ENCODE measurements at places on chromosomes 12 and 14.
A peak's percentile ranks its signal among the peaks of the same experiment; 100 is the strongest.

DNA sequence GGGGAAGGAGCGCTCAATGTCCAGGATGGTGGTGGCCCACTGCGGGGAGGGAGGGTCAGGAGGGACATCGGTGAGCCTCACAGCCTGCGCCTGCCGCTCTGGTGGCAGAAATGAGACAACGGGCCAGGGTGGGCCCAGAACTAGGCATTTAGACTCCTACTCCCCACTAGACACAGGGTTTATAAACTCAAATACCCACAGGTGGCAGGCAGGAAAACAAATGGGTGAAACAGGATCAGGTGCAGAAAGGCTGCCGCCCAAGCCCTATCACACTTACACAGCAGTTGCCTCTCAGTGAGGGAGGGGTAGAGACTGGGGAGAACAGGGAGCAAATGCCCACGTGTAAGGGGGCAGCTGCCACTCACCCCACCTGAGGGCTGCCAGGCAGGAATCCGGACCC is 46.4 kb downstream of the TRPV4 start:
- H3K36me3 ChIP-seq = no peaks in the 10 kb centered on the region
- no peak for DNase-seq
- H3K4me1 ChIP-seq = peaks cover 10% of the 10 kb centered on the region
- H3K4me3 ChIP-seq = no peak overlapping the region
- H3K27ac ChIP-seq = no peak overlapping the region

DNA sequence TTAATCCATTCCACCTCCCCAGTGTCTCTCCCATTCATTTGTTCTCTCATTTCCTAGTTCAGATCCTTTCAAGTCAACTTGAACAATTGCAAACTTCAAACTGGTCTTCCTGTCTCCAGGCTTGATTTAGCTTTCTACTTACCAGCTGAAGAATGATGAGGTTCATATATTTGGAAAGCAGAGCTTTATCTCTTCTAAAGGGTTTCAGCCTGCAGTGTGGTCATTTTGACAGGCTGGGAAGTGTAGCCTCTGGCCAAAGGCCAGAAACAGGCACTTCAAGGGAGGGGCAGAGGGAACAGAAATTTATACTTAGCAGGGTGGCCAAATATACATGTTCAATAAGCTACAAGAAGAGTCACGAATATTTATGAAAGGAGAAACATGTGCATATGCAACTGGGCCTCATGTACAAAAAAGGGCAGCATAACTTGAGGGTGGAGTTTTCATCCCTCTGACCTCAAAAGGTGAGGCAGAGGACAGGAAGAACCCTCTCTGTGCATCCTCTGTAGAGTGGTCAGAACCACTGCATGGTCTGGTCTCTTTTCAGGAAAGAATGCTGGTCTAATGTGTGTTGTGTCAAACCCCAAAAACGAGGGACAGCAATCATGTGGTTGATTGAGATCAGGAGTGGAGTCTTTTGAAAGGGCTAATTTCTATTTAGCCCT is 34.0 kb upstream of the HECTD1 start:
- H3K4me1 ChIP-seq = no peaks in the 10 kb centered on the region
- DNase-seq = no peak
- no peaks in the 10 kb centered on the region for H3K27me3 ChIP-seq
- no peaks in the 10 kb centered on the region for H3K36me3 ChIP-seq

DNA sequence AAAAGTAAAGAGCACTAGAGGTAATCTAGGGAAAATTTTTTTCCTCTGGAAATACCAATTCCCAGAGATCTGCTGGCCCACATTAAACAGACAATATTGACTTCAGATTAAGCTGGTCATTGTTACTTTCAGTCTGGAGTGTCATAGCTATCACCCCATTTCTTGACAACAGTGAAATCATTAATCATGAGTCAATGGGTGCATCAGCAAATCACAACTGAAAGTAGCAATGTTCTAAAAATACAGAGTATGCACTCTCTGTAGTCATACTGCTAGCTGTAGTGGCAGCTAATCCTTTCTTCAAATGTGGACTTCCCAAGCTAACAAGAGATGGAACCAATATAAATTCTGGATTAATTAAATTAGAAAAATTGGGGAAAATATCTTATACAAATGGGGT is 129.9 kb downstream of the CPNE8 start:
- no peaks in the 10 kb centered on the region for H3K36me3 ChIP-seq
- no peak for DNase-seq
- no peaks in the 10 kb centered on the region for H3K27me3 ChIP-seq
- H3K4me3 ChIP-seq = no peak overlapping the region
- no peak overlapping the region for H3K27ac ChIP-seq
- H3K4me1 ChIP-seq = no peaks in the 10 kb centered on the region

GRCh38 chr14:93346926-93347721 is at the start of gene COX8C:
Gene COX8C (plus strand): TSS chr14:93347182. CDS start chr14:93347269, 87 bp downstream.
- no peak within 1 kb of the TSS for H3K4me3 ChIP-seq
- peaks cover 13% of the 10 kb centered on the region for H3K36me3 ChIP-seq
- no peak for DNase-seq
- no peaks in the 10 kb centered on the region for H3K27me3 ChIP-seq
- H3K27ac ChIP-seq = no peak within 1 kb of the TSS

- peaks cover 11% of the 10 kb centered on the region for H3K4me1 ChIP-seq
- H3K36me3 ChIP-seq = no peaks in the 10 kb centered on the region
- H3K4me3 ChIP-seq = no peak overlapping the region
- DNase-seq = no peak
- peaks cover 13% of the 10 kb centered on the region for H3K27me3 ChIP-seq
Measured at GRCh38 chr12:47744005-47744651, 14.6 kb downstream of the RAPGEF3 start.

DNA sequence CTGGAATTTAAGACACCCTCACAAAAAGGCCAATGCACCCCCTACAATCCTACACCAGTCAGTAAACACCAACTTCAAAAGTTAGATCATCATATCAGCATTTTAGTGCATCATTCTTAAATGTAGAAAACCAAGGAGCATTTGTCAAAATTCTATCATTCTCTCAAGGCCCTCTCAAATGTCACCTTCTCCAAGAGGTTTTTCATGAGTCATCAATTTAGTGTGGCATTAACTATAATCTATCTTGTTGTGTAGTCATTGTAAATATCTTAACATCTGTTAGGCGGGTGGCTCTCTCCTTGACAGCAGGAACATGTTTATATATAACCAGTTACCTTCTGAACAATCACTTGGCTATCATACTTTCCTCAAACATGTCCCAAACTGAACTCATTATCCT is 62.1 kb upstream of the G2E3 start:
- DNase-seq = no peak
- no peak overlapping the region for H3K4me3 ChIP-seq
- no peak overlapping the region for H3K27ac ChIP-seq
- H3K4me1 ChIP-seq = peaks cover 11% of the 10 kb centered on the region
- H3K27me3 ChIP-seq = no peaks in the 10 kb centered on the region

- H3K27ac ChIP-seq = no peak overlapping the region
- no peak overlapping the region for H3K4me3 ChIP-seq
- H3K4me1 ChIP-seq = no peaks in the 10 kb centered on the region
- no peaks in the 10 kb centered on the region for H3K36me3 ChIP-seq
- DNase-seq = no peak
Measured at GRCh38 chr14:24903337-24903736, 146.6 kb downstream of the STXBP6 start.

DNA sequence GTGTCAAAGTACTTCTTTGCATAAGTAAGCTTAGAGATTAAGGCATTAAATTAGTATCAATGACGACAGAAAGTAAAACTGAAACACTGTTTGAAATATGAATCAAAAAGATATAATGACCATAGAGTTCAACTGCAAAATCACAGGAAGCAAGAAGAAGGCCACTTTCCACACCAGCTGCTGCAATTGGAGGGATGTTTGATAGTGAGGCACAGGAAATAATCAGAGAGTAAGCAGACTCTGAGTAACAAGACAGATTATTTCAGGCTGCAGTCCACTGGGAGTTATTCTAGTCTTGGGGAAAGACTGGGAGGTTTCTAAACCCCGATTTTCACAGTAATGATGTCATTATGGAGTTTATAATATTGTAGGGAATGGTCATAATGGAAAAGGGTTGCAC is 12.9 kb downstream of the MDGA2 start:
- H3K4me1 ChIP-seq = peaks cover 28% of the 10 kb centered on the region
- H3K27me3 ChIP-seq = no peaks in the 10 kb centered on the region
- H3K36me3 ChIP-seq = peaks cover 4% of the 10 kb centered on the region
- no peak overlapping the region for H3K4me3 ChIP-seq

DNA sequence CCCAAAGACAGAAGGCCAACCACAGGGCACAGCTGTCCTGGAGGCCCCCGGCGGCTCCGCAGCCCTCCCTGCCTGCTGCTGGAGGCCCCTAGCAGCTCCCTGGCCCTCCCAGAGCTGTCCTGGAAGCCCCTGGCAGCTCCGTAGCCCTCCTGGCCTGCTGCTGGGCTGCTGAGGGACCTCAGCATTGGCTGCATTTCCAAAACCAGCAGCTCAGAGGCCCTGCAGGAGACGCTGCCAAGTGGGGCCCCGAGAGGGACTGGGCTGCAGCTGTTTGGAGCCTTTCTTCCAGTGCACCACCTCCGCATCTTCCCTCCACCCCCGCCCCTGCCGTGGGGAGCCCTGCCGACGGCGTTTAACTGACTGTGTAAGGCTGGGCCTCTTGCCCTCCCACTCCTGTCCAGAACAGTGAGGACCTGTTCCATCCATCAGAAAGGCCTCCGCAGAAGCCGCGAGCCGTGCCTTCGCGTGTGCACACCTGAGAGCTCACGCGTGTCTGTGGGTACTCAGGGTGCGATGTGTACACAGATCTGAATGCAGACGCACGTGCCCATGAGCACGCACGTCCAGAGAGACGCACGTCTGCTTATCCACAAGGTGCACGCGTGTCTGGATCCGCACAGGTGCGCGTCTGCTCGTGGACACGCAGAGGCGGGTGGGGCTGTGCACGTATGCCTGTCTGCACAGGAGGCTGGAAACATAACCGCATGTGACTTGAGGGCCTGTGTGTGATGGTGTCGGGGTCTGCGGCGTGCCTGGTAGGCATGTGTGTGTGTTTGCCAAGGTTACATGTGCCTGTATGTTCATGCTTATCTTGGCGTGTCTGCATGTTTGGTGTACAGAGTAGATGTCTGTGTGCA is 57.0 kb upstream of the FBRSL1 start:
- DNase-seq = no peak
- peaks cover 6% of the 10 kb centered on the region for H3K36me3 ChIP-seq
- H3K4me1 ChIP-seq = peaks cover 37% of the 10 kb centered on the region
- peaks cover 63% of the 10 kb centered on the region for H3K27me3 ChIP-seq
- H3K4me3 ChIP-seq = peak overlapping the region; percentile 8

- no peaks in the 10 kb centered on the region for H3K27me3 ChIP-seq
- no peaks in the 10 kb centered on the region for H3K36me3 ChIP-seq
- H3K4me3 ChIP-seq = no peak overlapping the region
- DNase-seq = no peak
- no peak overlapping the region for H3K27ac ChIP-seq
Measured at GRCh38 chr12:33575346-33575745, 135.7 kb upstream of the SYT10 start.

GRCh38 chr12:122089077-122089476 is 10.5 kb downstream of the MLXIP start:
- H3K27me3 ChIP-seq = no peaks in the 10 kb centered on the region
- peaks cover 43% of the 10 kb centered on the region for H3K4me1 ChIP-seq
- H3K27ac ChIP-seq = peak overlapping the region; percentile 94
- DNase-seq = no peak

- peaks cover 26% of the 10 kb centered on the region for H3K36me3 ChIP-seq
- H3K27me3 ChIP-seq = no peaks in the 10 kb centered on the region
- no peak overlapping the region for H3K27ac ChIP-seq
- no peaks in the 10 kb centered on the region for H3K4me1 ChIP-seq
Measured at GRCh38 chr12:70379846-70380245, 13.8 kb downstream of the KCNMB4 start.

- no peak for DNase-seq
- H3K27me3 ChIP-seq = peaks cover 65% of the 10 kb centered on the region
- peak overlapping the region; percentile 82 for H3K4me3 ChIP-seq
- no peaks in the 10 kb centered on the region for H3K36me3 ChIP-seq
Measured at GRCh38 chr12:53217051-53217930, 10.2 kb upstream of the ITGB7 start.

GRCh38 chr14:23864259-23864658 is 89.3 kb upstream of the DHRS4 start:
- no peak for DNase-seq
- no peaks in the 10 kb centered on the region for H3K36me3 ChIP-seq
- no peak overlapping the region for H3K27ac ChIP-seq
- H3K4me3 ChIP-seq = no peak overlapping the region
- no peaks in the 10 kb centered on the region for H3K4me1 ChIP-seq

- no peaks in the 10 kb centered on the region for H3K36me3 ChIP-seq
- no peak for DNase-seq
- H3K4me1 ChIP-seq = no peaks in the 10 kb centered on the region
- no peaks in the 10 kb centered on the region for H3K27me3 ChIP-seq
Measured at GRCh38 chr12:76108356-76108755, 23.9 kb upstream of the NAP1L1 start.

DNA sequence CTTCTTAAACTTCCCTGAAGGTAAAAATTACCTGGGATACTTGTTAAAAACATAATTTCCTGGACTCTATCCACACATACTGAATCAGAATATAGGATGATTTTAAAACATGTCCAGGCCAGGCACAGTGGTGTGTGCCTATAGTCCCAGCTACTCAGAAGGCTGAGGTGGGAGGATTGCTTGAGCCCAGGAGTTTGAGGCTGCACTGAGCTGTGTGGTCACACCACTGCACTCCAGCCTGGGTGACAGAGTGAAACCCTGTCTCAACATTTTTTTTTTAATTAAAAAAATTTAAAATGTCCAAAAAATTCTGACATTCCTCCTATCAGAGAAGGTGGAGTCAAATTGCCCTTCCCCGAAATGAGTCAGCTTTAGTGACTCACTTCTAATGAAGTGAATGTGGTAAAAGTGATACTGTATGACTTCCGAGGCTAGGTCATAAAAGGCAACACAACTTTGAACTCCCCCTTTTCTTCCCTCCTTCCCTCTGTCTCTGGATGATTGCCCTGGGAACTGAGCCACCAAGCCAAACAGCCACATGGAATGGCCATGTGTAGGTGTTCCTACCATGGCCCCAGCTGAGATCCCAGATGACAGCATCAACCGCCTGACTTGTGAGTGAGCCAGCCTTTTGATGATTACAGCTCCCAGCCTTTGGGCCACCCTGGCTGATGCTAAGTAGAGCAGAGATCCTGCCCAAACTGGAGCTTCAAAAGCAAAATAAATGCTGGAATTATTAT is 36.3 kb downstream of the LIMA1 start:
- H3K4me3 ChIP-seq = no peak overlapping the region
- H3K27me3 ChIP-seq = no peaks in the 10 kb centered on the region
- H3K36me3 ChIP-seq = no peaks in the 10 kb centered on the region
- no peaks in the 10 kb centered on the region for H3K4me1 ChIP-seq
- no peak for DNase-seq
- H3K27ac ChIP-seq = no peak overlapping the region

DNA sequence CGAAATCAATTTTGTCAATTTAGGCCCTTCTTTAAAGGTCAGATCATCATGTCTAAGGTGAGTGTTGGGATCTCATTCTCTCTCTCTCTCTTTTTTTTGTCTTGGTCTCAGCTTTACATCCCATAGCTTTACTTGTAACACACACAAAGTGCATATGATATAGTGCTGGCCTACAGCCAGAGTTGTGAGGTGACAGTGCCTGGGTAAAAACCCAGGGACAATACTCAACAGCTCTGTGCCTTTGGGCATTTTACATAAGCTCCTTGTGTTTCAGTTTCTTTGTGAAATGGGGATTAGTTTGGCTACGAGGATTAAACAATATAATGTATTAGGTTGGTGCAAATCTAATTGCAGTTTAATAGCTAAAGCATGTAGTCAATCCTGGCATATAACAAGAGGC is 40.2 kb downstream of the GRIP1 start:
- H3K27me3 ChIP-seq = no peaks in the 10 kb centered on the region
- DNase-seq = no peak
- no peaks in the 10 kb centered on the region for H3K36me3 ChIP-seq
- H3K4me1 ChIP-seq = peaks cover 3% of the 10 kb centered on the region
- no peak overlapping the region for H3K4me3 ChIP-seq

GRCh38 chr14:87615822-87616679 is 376.9 kb downstream of the GALC start:
- no peaks in the 10 kb centered on the region for H3K4me1 ChIP-seq
- DNase-seq = peak; percentile 75
- no peaks in the 10 kb centered on the region for H3K27me3 ChIP-seq
- no peaks in the 10 kb centered on the region for H3K36me3 ChIP-seq
- H3K4me3 ChIP-seq = no peak overlapping the region
- H3K27ac ChIP-seq = no peak overlapping the region
